Right hindlimb (tissue), 1 donor: ENCODE measurements at places on chromosomes 13 and 19.
A peak's percentile ranks its signal among the peaks of the same experiment; 100 is the strongest.

DNA sequence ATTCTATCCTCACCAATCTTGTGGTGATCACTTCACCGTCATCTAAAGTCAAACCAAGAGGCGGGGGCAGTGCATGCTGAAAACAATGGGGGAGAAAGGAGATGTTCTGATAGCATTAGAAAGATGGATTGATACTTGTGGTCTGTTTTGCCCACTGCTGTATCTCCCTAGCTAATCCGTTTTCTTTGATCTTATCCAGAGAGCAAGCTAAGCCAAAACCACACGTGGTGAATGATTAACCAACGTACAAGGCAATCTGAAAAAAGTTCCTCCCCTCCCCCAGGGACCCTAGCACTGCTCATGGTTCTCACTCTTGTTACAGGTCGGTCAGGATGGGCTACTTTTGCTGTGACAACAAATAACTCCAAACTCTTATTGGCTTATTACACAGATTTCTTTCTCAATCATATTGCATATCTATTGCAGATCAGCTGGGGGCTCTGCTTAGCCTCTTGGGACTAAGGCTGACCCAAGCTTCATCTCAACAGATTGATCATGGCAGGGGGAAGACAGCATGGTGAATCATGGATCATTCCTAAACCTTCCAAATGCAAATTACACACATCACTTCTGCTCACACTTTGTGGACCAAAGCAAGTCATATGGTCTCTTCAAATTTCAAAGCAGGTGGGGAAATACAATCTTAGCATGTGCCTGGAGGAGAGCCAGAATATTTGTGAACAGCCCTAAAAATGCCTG lies 11.9 kb upstream of the C13orf42 start:
- no peak for DNase-seq

GRCh38 chr13:26348966-26349365 lies 95.0 kb downstream of the CDK8 start:
- no peak for DNase-seq

DNA sequence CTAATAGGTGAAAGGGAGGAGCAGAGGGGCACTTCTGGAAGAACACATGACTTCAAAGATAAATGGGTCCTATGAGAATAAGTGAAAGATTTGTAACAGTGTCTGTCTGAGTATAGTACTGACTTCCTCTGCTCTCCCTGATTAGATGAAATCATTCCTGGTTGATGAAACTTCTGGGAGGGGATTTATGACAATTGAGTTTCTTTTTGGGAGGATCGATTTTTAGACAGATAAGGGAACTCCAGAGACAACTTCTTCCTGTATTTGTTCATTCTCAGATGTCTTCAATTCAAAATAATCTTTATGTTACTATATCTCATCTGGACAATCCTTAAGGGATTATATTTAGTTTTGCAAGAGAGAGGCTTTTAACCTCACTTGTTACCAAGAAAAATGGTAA lies 20.0 kb downstream of the SETDB2 start:
- DNase-seq, result no peak

DNA sequence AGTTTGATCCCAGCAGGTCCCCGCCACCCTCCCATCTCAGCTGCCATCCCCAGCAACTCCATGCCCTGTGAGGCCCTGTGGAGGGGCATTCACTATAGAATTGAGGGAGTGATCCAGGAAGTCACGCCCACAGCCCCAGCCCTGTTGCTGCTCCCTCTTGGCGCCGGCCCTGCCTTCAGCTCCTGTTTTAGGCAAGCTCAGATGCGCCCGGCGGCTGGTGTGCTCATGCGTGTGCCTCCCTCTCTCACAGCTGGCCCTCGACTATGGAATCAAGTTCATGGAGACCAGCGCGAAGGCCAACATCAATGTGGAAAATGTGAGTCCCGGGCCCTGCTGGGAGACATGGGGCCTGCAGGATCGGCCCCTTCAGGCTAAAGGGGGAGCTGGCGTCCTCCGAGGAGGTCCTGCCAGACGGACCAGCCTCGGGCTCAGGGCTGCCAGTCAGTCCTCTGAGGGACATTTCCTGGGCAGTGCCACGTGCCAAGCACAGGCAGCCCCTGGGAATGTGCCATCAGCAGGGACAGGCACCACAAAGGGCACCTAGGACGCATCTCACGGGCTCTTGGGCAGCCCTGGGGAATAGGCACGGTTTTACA lies 15.6 kb upstream of the HSH2D start:
- DNase-seq, result no peak

DNA sequence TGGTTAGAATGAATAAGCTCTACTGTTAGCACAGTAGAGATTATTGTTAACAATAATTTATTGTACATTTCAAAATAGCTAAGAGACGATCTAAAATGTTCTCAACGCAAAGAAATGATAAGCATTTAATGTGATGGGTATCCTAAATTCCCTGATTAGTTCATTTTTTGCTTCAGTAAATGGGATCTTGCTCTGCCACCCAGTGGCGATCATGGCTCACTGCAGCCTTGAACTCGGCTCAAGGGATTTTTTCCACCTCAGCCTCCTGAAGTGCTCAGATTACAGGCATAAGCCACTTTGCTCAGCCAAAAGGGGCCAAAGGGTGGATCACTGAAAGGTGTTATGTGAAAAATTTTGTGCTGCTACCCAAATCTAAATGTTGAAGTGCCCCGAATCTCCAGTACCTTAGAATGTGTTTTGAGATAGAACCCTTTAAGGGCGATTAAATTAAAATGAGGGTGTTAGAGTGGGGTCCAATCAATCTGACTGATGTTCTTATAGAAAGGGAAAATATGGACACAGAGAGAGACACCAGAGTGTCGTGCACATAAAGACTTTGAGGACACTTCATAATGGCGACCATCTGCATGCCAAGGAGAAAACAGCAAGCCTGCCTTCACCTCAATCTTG lies 31.5 kb upstream of the ZNF766 start:
- DNase-seq, result peak; percentile 66

DNA sequence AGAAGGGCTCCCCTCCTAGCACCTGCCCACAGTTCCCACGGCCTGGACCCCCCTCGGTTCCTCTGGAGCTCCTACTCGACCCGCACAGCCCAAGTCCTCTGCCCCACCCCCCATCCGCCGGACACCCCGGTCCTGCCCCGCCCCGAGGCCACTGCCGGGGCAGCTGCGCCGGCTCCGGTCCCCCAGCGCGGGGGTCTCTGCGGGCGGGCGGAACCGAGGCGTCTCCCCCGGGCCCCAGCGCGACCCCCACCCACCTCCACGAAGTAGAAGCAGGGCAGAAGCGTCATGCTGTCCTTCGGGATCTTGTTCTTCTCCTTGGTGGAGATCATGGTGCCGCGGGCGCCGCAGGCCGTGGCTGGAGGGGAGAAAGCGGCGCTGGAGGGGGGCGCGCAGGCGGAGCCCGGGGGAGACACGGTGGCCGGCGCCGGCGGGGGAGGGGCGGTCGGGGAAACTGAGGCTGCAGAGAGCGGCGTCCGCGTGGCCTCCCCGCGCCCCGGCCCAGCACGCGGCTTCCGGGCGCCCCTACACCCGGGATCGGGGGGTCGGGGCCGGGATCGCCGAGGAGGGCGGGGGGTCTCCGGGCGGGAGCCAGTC lies 427 bp downstream of the PLPPR3 start:
- peak; percentile 25 for DNase-seq

GRCh38 chr19:55197528-55197927 lies 11.8 kb downstream of the PTPRH start:
- DNase-seq, result no peak

DNA sequence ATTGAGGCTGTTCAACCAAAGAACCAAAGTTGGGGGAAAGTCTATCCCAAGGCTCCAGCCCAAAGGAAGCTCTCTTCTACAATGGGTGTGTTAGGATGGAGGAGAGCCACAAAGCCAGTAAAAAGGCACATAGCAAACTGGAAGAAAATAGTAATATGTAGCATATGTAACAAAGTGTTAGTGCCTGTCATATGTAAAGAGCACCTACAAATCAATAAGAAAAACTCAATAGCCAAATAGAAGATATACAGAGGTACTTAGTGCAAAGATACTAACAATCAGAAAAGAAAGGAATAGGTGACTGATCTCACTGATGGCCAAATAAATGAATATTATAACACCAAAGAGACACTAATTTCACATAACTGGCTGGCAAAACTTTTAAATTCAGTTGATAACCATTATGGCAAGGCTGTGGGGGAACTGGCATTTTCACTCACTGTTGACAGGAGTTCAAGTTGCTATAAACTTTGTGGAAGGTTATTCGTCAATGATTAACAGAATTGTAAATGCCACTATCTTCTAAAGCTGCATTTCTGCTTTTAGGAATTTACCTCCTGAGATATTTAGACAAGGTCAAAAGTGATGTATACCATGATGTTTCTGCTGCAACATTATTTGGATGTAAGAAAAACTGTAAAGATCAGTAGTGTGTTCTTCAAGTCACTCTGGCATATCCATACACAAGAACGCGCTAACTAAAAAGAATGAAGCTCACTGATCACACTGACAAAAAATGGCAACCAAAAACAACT lies 110.8 kb downstream of the GNG7 start:
- DNase-seq, result no peak

DNA sequence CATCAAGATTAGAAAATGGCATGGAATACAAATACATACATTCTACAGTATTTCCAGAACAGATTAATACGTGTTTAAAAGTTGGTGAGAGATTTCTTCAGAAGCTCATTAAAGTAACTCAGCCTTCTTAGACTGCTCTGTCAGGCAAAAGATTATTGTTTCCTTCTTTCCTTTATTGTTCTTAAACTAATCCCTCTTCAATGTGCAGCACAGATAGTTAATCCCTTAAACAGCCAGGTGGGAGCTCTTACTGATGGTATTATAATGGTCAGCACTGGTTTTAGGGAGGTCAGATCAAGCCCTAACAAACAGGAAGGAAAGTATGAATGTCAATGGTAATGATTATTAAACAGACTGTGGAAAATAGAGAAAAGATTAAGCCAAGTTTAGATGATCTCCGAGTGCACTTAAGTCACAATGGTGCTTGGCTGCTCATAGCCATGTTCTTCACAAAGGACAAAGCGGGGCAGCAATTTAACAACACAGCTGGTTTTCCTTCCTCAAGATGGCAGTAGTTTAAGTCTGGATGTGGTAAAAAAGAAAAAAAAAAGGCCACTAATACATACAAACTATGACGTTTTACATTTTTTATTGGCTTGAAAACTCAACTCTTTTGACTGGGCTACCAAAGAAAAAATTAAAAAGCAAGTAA lies 992.6 kb downstream of the PCDH9 start:
- DNase-seq, result no peak

DNA sequence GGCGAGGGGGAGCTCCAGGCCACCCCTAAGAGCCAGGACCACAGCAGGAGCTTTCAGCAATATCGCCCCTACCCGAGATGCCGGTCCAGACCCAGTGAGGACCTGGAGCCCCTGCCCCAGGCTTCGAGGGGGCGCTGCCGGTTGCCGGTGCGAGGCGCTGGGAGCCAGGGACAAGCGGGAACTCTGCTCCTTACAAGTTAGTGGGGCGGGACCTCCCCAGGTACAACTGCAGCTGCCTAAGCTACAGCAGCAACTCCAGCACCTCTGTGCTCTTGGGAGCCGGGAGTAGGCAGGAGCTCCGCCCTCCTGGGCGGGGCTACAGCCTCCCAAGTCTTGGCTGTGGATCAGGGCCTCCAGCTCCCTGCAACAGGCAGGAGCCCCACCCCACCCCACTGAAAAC lies 15.2 kb upstream of the TSC22D1 start:
- DNase-seq, result no peak

- DNase-seq, result no peak
These were observed 4.1 kb upstream of the DLL3 start for GRCh38 chr19:39494661-39495060.

DNA sequence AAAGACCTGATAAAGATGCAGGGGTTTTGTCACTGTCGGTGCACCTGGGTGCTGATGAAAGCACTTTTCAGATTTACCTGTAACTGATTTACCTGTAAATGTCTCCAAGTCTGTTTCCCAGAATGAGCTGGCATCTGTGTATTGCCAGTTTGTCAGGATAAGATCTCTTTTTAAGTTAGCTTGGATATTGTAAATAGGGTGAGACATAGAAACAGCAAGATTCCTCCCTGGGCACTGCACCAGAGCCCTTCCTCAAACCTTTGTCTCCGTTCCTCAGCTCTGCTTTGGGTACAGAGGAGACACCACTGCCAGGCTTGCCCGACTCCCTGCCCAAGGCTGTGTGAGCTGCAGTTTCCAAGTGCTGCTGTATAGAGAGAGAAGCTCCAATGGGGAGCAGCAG lies 158.6 kb downstream of the TNFRSF19 start:
- DNase-seq, result no peak

GRCh38 chr19:17550076-17550667 lies 5.3 kb upstream of the COLGALT1 start:
- DNase-seq, result no peak

DNA sequence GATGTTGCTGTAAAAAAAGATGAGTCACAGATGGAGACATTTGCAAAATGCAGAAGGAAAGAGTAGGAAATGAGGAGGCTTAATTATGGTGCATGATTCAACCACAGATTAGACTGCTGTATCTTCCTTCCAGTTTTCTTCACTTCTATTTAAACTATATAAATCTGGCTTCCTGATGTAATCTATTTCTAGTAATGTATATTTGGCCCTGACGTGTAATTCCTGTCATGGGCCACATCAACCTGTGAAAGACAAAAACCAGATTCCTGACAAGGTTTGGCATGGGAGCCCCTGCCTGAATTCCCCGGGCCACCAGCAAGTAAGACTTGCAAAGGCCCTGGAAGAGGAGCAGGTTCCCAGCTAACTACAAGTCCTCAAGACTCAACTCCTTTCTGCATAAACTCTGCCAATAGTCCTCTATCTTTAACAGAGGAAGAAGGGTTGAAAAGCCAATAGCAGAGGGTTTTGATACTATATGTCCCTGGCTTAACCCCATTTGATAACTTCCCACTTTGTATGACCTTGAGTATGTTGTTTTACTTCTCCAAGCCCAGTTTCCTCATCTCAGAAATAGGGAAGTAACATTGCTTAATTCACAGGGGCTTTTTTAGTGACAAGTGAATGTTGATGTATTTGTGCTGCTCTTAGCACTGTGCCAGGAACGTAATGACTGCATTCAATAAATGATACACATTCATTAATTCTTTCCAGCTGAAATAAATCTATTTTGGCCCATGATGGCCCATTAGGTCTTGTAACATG lies 172.7 kb downstream of the SPRY2 start:
- DNase-seq, result no peak

DNA sequence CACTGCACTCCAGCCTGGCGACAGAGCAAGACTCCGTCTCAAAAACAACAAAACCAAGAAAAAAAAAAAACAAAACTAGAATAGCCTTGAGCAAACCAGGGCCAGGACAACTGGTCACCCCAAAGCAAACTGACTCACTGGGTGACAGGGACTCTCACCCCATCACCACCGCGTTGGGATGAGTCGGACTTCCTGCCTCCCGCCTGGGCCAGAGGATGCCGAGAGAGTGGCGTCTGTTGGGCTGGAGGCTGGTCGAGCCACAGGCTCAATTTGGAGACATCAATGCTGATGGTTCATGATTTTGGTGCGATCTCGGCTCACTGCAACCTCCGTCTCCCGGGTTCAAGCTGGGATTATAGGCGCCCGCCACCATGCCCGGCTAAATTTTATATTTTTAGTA lies 11.6 kb downstream of the TMPRSS9 start:
- DNase-seq, result no peak

GRCh38 chr13:52780092-52780491 lies 40.5 kb upstream of the CNMD start:
- DNase-seq, result no peak

- no peak for DNase-seq
These were observed 36.5 kb upstream of the TEX29 start for GRCh38 chr13:111283991-111284390.
